ENCODE measurements at places on chromosomes 3 and 15. TPM values are rescaled to one million over a fixed set of nuclear protein-coding genes. Genes with fewer than 3 reads are reported as not detected.

The LTF gene
- total RNA-seq = 0.33 TPM

DNA sequence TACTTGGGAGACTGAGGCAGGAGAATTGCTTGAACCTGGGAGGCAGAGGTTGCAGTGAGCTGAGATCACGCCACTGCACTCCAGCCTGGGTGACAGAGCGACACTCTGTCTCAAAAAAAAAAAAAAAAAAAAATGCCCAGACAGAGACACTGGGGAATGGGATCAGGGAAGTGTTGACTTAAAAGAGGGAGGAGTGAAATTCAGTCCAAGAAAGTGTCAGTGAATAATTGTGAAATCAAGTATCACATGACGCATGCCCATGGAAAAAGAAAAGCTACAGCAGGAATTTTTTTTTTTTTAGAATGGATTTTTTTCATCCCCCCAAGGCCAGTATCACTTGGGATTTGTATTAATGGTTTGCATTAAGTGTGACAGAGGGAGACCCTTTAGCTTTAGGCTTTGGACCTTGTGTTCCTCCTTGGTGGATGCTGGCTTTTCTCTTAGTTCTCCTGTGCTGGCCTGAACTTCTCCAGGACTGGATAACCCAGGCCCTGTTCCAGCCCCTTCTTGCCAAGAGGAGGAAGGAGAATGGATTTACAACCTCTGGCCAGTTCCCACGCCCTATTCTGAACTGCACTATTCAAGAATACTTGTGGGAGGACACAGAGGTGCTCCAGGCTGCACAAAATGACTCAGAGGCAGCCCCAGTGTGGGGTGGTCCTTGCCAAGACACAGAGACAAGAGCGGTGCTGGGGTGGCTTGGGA lies 36.7 kb upstream of the ZNF774 start:
- no peak for DNase-seq

The SLC35G2 gene
- total RNA-seq = 2.4 TPM

GRCh38 chr3:124582621-124583395 lies 147.4 kb upstream of the UMPS start:
- DNase-seq = no peak

The TNFAIP8L3 gene
- 0.27 TPM for total RNA-seq

The CLEC3B gene
- total RNA-seq = not detected

- no peak for DNase-seq
Observed at GRCh38 chr3:102230057-102230456, 204.8 kb upstream of the ZPLD1 start.

GRCh38 chr3:5185093-5185673 lies 2.3 kb upstream of the EDEM1 start:
- no peak for DNase-seq

GRCh38 chr3:146814601-146815315 lies 209.6 kb upstream of the PLSCR5 start:
- DNase-seq = no peak

DNA sequence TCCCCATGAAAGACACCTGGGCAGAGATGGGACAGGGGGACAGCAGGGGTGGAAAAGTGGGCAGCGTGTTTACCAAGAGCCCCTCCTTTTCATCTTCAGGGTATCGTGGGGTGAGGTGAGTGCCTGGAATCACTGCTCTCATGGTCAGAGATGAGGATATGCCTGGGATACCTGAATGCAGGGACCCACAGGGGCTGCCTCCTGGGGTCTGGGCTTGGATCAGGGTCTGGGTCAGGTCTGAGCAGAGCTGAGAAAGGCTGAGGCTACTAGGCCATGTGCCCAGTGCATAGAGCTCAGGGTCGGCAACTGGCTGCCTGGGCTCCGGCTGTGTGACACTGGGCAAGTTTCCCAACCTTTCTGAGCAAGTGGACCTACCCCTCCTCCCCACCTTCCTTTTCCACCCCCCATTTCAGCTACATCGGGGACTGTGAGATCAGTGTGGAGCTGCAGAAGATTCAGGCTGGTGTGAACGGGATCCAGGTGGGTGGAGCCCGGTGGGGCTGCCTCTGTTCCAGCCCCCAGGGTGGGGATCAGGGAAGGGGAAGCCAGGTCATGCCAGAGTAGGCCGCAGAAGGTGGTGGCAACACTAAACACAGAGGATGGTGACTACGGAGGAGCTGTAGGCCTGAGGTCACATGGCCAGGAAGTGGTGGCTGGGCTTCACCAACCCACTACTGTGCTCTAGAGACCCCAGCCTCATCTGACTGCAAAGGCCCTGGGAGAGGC lies 24.5 kb downstream of the ESYT3 start:
- no peak for DNase-seq

The CD86 gene
- not detected for total RNA-seq

DNA sequence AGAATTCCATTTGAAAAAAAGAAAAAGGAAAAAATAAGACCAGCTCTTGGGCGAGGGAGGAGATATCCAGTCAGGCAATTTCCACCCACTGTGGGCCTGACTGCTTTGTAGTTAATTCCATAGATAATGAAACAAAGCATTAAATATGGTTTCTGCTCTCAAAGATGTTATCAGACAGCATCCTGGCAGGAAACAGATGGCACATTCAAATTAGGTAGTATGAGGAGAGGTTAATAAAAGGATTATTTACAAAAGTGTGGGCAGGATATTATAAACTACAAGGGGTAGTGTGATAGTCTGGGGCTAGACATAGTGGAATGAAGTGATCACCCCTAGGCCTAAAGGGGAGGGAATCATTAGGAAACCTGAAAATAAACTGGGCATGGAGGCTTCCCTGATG lies 193.2 kb downstream of the CLSTN2 start:
- no peak for DNase-seq

The TP63 gene
- 1.6 TPM for total RNA-seq

GRCh38 chr15:71278989-71279756 lies 163.9 kb downstream of the THSD4 start:
- no peak for DNase-seq

GRCh38 chr3:103976931-103977339 lies 1389.8 kb upstream of the ALCAM start:
- no peak for DNase-seq

The KNL1 gene
- total RNA-seq = 11.7 TPM

- no peak for DNase-seq
Observed at GRCh38 chr3:78867409-78868372, 900.1 kb downstream of the ROBO1 start.

DNA sequence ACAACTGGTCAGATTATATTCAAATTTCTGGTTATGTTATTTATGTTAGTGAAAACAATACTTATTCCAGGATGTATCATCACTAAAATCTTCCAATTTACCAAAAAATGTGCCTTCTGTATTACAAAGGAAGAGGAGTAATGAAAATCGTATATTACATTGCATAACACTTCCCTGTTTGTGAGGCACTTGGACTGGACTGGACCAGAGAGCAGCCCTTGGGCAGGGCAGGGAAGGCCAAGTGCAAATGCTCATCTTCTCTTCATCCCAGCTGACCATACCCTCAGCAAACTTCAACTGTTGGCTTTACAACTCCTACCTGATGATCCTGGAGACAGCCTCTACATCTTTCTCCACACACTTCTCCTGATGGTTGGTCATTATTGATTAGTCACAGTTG lies 285.7 kb upstream of the MME start:
- DNase-seq = no peak

The OSTN gene
- total RNA-seq = 0.11 TPM

- DNase-seq = no peak
Observed at GRCh38 chr15:94263341-94264273, 32.2 kb downstream of the MCTP2 start.

- peak; percentile 52 for DNase-seq
Observed at GRCh38 chr3:98732286-98733052, 30.7 kb upstream of the ST3GAL6 start.

The SMCO1 gene
- total RNA-seq = not detected

DNA sequence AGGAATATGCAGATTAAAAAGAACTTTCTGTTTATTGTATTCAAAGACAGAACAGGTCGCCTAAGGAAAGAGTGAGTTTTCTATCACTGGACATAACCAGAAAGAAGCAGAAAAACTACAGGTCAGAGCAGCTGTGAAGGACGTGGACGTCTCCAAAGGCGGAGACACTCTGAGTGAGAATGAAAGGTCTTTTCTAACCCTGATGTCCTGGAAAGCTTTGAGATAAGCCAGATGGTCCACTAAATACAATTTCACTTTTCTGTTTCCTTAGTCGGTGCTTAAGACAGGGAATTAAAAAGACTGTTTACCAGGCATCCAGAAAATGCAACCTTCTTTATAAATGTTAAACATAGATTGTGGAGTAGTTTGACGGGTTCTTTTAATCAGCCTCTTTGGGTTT lies 360.4 kb downstream of the FGF12 start:
- no peak for DNase-seq

The TMEM207 gene
- not detected for total RNA-seq

DNA sequence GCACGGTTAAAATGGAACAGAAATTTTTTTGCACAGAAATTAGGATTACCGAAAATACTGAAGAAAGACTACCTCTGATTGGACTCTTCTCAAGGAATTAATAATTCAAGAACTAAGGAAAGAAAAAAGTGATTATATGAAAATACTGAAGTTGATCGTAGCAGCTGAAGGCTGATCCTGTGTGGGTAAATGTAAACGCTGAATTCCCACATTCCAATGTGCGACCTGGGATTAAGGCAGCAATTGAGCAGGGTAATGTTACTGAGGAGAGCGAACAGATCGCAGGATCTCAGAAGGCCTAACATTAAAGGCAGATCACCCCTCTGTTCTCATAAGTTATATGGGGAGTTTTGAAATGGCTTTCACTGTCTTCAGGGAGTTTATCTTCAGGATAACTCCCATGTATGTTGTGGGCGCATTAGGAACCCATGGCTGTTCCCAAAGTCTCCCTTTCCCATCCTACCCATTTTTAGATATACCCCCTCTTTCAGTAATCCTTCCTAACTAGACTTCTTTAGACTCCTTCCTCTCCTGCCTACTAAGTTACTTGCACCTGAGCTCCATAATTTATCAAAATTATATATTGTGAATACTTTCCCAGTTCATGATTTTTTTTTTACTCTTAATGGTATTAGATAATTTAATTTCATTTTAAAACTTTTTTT lies 1.0 kb upstream of the UBL7 start:
- no peak for DNase-seq

The C3orf80 gene
- 0.50 TPM for total RNA-seq

DNA sequence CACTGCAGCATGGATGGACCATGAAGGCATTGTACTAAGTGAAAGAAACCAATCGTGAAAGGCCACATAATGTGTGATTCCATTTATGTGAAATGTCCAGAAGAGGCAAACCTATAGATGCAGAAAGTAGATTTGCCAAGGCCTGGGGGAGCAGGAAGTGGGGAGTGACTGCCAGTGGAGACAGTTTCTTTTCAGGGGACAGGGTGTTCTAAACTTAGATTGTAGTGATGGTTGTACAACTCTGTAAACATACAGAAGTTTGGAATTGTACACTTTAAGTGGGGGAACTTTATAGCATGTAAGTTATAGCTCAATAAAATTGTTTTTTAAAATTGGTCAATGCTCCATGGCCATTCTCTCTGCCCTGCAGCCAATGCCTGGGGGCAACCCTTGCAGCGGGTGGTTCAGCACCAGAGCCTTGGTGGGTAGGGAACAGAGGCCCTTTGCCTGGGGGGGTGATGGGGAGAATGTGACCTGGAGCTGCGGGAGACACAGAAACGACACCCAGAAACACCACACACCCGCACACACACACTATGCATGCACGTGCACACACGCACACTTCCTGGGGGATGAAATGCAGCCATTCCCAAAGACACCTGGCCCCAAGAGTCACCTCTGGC lies 43.1 kb downstream of the DNAJB8 start:
- no peak for DNase-seq

The IL17RE gene
- total RNA-seq = 4.9 TPM

DNA sequence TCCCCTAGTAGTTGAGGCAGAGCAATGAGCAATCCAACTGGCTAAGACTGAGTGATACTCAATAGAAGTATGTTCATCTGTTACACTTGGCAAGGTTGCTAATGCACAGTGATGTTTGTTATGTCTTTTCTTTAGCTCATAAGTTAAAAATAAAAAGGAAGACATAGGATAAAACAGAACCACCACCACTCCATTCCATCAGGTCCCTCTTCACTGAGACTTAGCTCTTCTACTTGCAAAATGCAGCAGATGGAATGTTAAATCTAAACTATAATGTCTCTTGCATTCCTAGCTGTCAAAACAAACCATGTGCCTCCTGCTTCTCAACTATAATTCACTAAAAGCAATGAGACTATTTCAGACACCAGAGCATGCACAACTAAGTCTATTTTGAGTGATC lies 265.6 kb upstream of the UBE2E2 start:
- no peak for DNase-seq

DNA sequence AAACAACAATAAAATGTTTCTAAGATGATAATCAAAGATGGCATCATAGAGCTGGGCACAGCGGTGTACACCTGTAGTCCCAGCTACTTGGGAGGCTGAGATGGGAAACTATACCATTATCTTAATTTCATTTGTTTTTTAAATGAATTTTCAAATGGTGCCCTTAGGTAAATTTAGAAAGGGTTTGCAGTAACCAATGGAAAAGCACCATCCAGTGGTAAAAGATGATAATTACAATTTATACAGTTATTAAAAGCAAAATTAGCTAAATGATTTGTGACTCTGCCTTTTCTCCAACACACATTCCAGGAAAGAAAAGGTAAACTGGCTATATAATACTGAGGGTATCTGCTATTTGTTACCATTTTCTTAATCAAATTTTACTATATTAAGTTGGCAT lies 14.4 kb upstream of the ANKRD28 start:
- DNase-seq = no peak
